ENCODE measurements at places on chromosomes 11 and 22. TPM values are rescaled to one million over a fixed set of nuclear protein-coding genes. Genes with fewer than 3 reads are reported as not detected.

OR52H1 gene
- not detected for total RNA-seq

GRCh38 chr11:75263944-75264349, 23.4 kb downstream of the TPBGL start:
- peak; percentile 46 for DNase-seq

- DNase-seq: no peak
Measured at GRCh38 chr11:21909145-21909544, 283.7 kb upstream of the ANO5 start.

MYRF gene
- 4.9 TPM for total RNA-seq

- no peak for DNase-seq
Measured at GRCh38 chr11:108364159-108364558, 103.2 kb downstream of the C11orf65 start.

RBM14 gene
- 116 TPM for total RNA-seq

- DNase-seq: no peak
Measured at GRCh38 chr11:12058425-12059115, 50.1 kb upstream of the DKK3 start.

RIC3 gene
- total RNA-seq: 4.8 TPM
